ENCODE measurements at places on chromosomes 3 and 15.
A peak's percentile ranks its signal among the peaks of the same experiment; 100 is the strongest.

DNA sequence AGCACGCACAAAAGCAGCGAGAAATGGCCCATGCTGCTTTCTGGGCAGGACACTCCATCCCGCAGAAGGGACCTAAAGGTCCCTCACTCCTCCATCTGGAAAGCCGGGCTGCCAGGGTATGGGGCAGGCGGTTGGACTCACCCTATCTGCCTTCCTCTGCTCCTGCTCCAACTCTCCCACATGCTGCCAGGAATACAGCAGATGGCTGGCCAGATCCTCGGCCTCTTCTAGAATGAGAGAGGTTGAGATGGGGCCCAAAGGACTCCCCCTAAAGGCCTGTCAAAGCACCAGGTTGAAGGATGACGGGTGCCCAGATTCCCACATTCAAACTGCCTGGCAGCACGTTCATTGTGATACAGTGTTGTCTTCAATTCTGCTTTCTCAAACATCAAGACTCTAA, 85.1 kb upstream of the C2CD4B start:
- DNase-seq: no peak

DNA sequence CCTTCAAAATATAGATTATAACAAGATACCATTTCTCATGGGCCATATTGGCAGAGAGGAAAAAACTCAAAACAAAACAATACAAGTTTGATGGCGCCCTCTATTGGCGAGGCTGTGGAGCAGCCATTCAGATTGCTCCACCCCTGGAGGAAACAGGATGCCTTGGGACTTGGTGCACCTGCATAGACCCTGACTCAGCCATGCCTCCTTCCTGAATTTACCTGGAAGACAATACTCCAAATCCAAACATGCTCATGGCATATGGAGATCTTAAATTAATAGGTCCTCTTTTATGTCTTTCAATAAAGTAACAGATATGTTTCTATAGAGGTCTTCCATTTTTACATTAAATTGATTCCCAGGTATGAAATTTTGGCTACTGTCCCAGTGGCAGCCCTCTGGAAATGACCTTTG, 90.0 kb downstream of the APBA2 start:
- DNase-seq: peak; percentile 72

DNA sequence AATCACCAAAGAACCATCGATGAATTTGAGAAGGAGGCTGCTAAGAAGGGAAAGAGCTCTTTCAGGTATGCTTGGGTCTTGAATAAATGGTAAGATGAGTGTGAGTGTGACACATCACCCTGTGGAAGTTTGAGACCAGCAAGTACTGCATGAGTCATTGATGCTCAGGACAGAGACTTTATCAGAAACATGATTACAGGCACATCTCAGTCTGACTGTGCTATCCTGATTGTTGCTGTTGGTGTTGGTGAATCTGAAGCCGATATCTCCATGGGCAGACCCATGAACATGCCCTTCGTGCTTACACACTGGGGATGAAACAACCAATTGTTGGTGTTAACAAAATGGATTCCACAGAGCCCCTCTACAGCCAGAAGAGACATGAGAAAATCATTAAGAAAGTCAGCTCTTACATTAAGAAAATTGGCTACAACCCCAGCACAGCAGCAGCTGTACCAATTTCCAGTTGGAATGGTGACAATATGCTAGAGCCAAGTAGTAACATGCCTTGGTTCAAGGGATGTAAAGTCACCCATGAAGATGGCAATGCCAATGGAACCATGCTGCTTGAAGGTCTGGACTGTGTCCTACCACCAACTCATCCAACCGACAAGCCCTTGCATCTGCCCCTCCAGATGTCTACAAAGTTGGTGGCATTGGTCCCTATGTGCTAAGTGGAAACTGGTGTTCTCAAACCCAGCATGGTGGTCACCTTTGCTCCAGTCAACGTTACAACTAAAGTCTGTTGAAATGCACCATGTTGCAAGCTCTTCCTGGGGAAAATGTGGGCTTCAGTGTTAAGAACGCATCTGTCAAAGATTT, 20.5 kb downstream of the TM4SF4 start:
- DNase-seq: no peak

DNA sequence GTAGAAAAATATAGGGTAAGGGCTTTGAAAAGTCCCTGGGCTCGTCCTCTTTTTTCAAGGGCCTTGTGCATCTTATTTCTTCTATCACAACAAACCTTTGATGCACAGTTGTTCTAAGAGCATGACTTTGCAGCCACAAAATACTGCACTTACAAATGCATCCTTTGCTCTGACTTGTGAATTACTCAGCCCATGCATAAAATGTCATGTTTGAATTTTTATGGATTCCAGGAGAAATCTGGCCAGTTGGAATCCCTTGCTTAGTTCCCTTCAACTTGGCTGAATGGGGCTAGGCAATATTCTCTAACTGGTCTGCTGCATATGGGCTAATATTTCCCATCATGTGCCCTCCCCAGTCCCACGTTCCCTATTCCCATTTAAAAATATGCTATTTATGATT, 523.9 kb upstream of the RGMA start:
- no peak for DNase-seq

- no peak for DNase-seq
Measured at GRCh38 chr3:27568393-27568792, 84.2 kb upstream of the SLC4A7 start.

- no peak for DNase-seq
Measured at GRCh38 chr3:123683505-123684154, 98.8 kb upstream of the HACD2 start.

GRCh38 chr15:60483042-60483441, 4.1 kb upstream of the ICE2 start:
- no peak for DNase-seq
